ENCODE measurements at places on chromosomes 7 and 10.
A peak's percentile ranks its signal among the peaks of the same experiment; 100 is the strongest.

GRCh38 chr10:57675125-57675524 is 592.6 kb downstream of the IPMK start:
- H3K4me3 ChIP-seq: no peak overlapping the region
- no peak for DNase-seq

- no peaks in the 10 kb centered on the region for H3K4me1 ChIP-seq
- no peak overlapping the region for H3K27ac ChIP-seq
- peaks cover 5% of the 10 kb centered on the region for H3K36me3 ChIP-seq
- DNase-seq: no peak
- no peak overlapping the region for H3K4me3 ChIP-seq
- H3K27me3 ChIP-seq: no peaks in the 10 kb centered on the region
Observed at GRCh38 chr7:91185771-91186170, 78.5 kb upstream of the FZD1 start.

DNA sequence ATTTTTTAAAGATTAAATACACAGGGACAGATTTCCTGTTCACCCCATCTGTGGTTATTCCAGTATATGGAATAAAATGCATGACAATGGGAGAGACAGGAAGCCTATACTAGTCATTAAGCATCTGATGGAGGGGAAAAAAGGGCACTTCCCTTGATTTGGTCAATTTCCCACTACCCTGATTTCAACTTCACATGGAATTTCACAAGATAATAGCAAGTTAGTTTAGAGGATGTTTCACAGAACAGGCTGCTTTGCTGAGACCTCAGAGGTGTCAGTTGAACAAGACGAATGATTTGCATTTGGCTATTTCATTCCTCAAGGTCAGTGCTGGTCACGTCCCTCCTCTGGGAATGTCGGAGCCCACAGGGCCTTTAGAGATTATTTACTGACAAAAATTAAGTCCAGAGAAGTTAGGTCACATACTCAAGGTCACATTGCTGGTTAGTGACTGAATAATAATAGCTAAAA is 4.7 kb upstream of the ITPRIP start:
- DNase-seq: no peak
- H3K36me3 ChIP-seq: no peaks in the 10 kb centered on the region
- H3K27ac ChIP-seq: peak overlapping the region; percentile 40
- no peaks in the 10 kb centered on the region for H3K27me3 ChIP-seq
- peaks cover 9% of the 10 kb centered on the region for H3K4me1 ChIP-seq
- no peak overlapping the region for H3K4me3 ChIP-seq

- no peak overlapping the region for H3K4me3 ChIP-seq
- no peaks in the 10 kb centered on the region for H3K27me3 ChIP-seq
- H3K27ac ChIP-seq: no peak overlapping the region
- H3K4me1 ChIP-seq: no peaks in the 10 kb centered on the region
Observed at GRCh38 chr7:123398921-123399320, 135.5 kb downstream of the IQUB start.

- H3K27me3 ChIP-seq: no peaks in the 10 kb centered on the region
- no peak for DNase-seq
- no peaks in the 10 kb centered on the region for H3K4me1 ChIP-seq
- no peak overlapping the region for H3K27ac ChIP-seq
Observed at GRCh38 chr7:55477781-55478374, 94.4 kb downstream of the VOPP1 start.

- H3K27me3 ChIP-seq: no peaks in the 10 kb centered on the region
- DNase-seq: no peak
Observed at GRCh38 chr7:154857728-154858681, 144.9 kb downstream of the PAXIP1 start.

GRCh38 chr7:71385330-71385729 is 253.4 kb downstream of the GALNT17 start:
- no peaks in the 10 kb centered on the region for H3K36me3 ChIP-seq
- H3K27me3 ChIP-seq: no peaks in the 10 kb centered on the region
- H3K4me3 ChIP-seq: no peak overlapping the region

DNA sequence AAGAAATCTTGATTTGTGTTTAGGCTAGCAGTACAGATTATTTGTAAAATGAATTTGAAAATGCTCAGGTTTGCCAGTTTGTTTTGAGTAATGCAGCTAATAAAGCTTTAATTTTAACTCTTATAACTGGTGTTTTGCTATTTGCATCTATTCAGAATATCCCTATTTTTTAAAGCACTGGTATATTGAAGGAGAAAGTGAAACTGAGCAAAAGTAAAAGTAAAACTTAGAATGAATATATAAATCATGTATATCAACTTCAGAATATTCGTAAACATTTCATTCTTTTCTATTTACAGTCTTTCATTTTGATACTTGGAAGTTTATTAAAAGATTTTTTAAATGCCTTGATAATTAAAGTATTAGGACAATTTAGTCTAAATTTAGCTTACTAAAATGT is 26.2 kb downstream of the TASOR2 start:
- H3K27me3 ChIP-seq: no peaks in the 10 kb centered on the region
- no peak overlapping the region for H3K27ac ChIP-seq
- H3K4me1 ChIP-seq: peaks cover 6% of the 10 kb centered on the region
- no peak for DNase-seq
- no peaks in the 10 kb centered on the region for H3K36me3 ChIP-seq

- H3K36me3 ChIP-seq: no peaks in the 10 kb centered on the region
- DNase-seq: no peak
- H3K4me3 ChIP-seq: no peak overlapping the region
- no peaks in the 10 kb centered on the region for H3K27me3 ChIP-seq
- no peaks in the 10 kb centered on the region for H3K4me1 ChIP-seq
Observed at GRCh38 chr10:35961501-35961900, 319.4 kb upstream of the FZD8 start.

DNA sequence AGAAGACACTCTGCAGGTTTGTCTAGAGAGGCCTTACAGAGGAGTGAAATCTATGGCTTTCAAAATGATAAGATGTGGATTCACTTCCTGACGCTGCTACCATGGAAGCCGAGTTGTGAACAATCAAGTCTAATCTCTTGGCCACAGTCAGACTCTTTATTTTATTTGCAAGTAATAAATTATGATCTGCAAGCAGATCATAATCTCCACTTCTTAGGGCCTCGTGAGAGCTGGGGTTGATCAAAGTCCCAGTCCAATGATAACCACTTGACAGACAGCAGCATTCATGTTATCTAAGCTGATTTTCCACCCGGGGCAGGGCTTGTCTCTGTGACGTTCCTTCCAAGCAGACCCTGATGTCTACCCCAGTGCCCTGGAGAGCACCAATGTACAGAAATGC is 776.4 kb upstream of the AUTS2 start:
- no peak overlapping the region for H3K4me3 ChIP-seq
- no peak overlapping the region for H3K27ac ChIP-seq
- no peaks in the 10 kb centered on the region for H3K4me1 ChIP-seq
- no peaks in the 10 kb centered on the region for H3K27me3 ChIP-seq
- peak; percentile 54 for DNase-seq
- H3K36me3 ChIP-seq: no peaks in the 10 kb centered on the region

DNA sequence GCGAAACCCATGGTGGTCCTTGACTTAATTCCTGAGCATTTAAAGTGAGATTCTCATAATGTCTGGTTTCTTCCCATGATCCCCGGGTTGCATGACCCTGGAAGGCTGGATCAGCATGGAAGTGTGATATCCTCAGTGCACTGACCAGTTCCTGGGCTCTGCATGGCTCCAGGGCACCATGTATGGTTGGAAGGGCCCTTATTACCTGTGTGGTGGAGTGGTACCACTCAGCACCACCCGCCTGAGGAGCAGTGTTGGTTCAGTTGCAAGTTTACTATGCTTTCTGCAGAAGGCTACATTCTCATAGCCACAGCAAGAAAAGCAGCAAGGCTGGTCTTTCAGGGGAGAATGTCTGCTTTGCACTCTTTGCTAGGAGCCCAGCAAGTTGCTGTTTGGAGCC is 325.7 kb upstream of the MKI67 start:
- no peaks in the 10 kb centered on the region for H3K36me3 ChIP-seq
- H3K27me3 ChIP-seq: no peaks in the 10 kb centered on the region
- no peaks in the 10 kb centered on the region for H3K4me1 ChIP-seq
- DNase-seq: no peak
- no peak overlapping the region for H3K4me3 ChIP-seq

GRCh38 chr7:113460067-113460466 is 341.7 kb upstream of the SMIM30 start:
- H3K36me3 ChIP-seq: no peaks in the 10 kb centered on the region
- H3K4me1 ChIP-seq: no peaks in the 10 kb centered on the region
- no peak overlapping the region for H3K4me3 ChIP-seq
- no peaks in the 10 kb centered on the region for H3K27me3 ChIP-seq

DNA sequence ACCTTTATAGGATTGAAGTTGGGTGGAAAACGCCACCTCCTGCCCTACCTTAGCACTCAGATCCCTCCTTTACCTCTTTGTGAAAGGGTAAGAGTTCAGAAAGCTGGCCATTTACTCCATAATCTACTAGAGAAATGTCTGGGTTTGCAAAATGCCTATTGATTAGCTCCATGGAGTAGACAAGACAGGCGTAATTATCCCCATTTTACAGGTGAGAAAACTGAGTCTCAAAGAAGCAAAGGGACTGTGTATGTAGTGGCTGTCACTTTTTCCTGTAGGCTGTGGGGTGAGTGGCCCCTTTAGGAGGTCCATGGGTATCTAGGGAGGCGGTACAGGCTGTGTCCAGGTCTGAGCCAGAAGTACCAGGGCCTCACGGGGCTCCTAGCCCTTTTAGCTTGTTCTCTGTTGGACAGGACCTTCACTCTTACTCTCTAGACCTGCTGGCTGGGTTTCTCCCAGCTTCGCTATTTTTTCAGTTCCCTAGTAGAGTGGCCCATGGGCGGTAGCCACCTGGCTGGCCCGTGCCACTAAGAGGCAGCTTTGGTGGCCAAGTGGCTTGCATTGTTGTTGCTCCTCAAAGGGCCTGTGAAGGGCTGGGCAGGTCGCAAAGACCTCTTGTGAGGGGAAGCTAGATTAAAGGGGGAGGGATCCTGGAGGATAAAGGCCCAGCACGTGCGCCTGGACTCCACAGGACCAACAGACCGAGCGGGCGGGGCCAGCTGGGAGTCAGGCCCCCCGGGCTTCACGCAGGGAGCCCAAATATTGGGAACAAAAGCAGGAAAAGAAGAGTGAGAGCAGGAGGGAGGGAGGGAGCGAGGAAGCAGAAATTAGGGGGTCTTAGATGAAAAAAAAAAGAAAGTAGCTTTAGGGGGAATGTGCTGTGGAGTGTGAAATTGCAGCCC is 4.7 kb upstream of the PAX2 start:
- peaks cover 98% of the 10 kb centered on the region for H3K27me3 ChIP-seq
- H3K27ac ChIP-seq: no peak overlapping the region
- no peak for DNase-seq
- H3K36me3 ChIP-seq: no peaks in the 10 kb centered on the region
- no peak overlapping the region for H3K4me3 ChIP-seq
- H3K4me1 ChIP-seq: peaks cover 20% of the 10 kb centered on the region

DNA sequence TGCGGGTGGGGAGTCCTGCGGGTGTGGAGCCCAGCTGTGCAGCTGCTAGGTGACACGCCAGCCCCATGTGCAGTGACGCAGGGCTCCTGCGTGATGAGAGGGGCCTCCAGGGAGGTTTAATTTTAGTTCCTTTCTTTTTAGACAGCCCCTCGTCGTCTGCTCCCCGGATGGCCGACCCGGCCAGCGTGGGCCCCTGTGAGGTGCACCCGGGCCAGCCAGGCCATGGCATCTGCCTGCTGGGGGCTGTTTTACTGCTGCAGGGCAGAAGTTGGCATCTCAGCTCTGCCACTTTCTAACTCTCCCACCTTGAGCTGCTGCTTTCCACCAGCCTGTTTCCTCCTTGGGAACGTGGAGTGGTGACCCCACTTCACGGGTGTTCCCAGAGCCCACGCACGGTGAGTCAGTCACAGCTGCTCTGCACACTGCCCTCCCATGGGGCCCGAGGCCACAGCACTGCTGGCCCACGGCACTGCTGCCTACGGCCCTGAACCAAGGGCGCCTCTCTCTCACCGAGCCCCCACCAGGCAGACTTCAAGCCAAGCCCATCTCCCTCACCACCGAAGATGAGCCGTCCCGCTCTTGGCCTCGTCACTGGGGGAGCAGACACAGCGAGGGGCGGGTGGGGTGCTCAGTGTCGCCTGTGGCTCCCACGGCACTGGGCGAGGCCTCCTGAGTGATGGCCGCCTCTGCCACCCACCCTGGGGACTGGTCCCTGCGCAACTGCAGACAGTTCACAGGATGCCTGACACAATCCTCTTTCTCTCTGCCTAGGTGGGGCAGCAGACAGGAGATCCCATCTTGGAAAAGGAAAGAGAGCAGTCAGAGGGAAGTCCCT is 21.3 kb downstream of the CYP2W1 start:
- no peaks in the 10 kb centered on the region for H3K4me1 ChIP-seq
- H3K27ac ChIP-seq: no peak overlapping the region
- no peaks in the 10 kb centered on the region for H3K27me3 ChIP-seq
- no peak for DNase-seq

DNA sequence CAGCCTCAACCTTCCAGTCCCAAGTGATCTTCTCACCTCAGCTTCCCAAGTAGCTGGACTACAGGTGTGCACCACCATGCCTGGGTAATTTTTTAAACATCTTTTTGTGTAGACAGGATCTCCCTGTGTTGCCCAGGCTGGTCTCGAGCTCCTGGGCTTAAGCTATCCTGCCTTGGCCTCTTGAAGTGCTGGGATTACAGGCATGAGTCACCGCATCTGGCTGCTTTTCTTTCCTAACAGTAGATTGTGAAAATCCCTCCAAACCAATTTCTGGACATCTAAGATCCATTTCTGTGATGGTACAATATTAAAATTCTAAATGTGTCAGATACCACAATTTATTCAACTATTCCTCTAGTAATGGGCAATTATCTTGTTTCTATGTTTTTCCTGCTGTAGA is 38.7 kb downstream of the RAB18 start:
- H3K27ac ChIP-seq: no peak overlapping the region
- no peaks in the 10 kb centered on the region for H3K27me3 ChIP-seq
- no peaks in the 10 kb centered on the region for H3K4me1 ChIP-seq

- H3K4me1 ChIP-seq: no peaks in the 10 kb centered on the region
- DNase-seq: no peak
- no peak overlapping the region for H3K27ac ChIP-seq
- no peak overlapping the region for H3K4me3 ChIP-seq
Observed at GRCh38 chr10:22722626-22723169, 8.3 kb upstream of the PIP4K2A start.

GRCh38 chr7:44283381-44284211 is 41.8 kb downstream of the CAMK2B start:
- no peaks in the 10 kb centered on the region for H3K36me3 ChIP-seq
- H3K27ac ChIP-seq: peak overlapping the region; percentile 12
- H3K4me3 ChIP-seq: no peak overlapping the region
- peaks cover 66% of the 10 kb centered on the region for H3K4me1 ChIP-seq
- peak; percentile 41 for DNase-seq

GRCh38 chr7:98335411-98335977 is 54.0 kb downstream of the BRI3 start:
- H3K4me3 ChIP-seq: no peak overlapping the region
- no peaks in the 10 kb centered on the region for H3K27me3 ChIP-seq
- no peaks in the 10 kb centered on the region for H3K36me3 ChIP-seq
- H3K27ac ChIP-seq: no peak overlapping the region

- no peak overlapping the region for H3K27ac ChIP-seq
- no peak overlapping the region for H3K4me3 ChIP-seq
- H3K4me1 ChIP-seq: no peaks in the 10 kb centered on the region
- peaks cover 8% of the 10 kb centered on the region for H3K27me3 ChIP-seq
Observed at GRCh38 chr7:149330914-149331567, 69.0 kb downstream of the ZNF783 start.

GRCh38 chr10:28363376-28363775 is 60.5 kb upstream of the MPP7 start:
- peaks cover 17% of the 10 kb centered on the region for H3K27me3 ChIP-seq
- no peak for DNase-seq
- H3K27ac ChIP-seq: no peak overlapping the region
- no peaks in the 10 kb centered on the region for H3K4me1 ChIP-seq
- no peak overlapping the region for H3K4me3 ChIP-seq
